Vagina (tissue), 2 donors: ENCODE measurements at places on chromosomes 6 and 20.

DNA sequence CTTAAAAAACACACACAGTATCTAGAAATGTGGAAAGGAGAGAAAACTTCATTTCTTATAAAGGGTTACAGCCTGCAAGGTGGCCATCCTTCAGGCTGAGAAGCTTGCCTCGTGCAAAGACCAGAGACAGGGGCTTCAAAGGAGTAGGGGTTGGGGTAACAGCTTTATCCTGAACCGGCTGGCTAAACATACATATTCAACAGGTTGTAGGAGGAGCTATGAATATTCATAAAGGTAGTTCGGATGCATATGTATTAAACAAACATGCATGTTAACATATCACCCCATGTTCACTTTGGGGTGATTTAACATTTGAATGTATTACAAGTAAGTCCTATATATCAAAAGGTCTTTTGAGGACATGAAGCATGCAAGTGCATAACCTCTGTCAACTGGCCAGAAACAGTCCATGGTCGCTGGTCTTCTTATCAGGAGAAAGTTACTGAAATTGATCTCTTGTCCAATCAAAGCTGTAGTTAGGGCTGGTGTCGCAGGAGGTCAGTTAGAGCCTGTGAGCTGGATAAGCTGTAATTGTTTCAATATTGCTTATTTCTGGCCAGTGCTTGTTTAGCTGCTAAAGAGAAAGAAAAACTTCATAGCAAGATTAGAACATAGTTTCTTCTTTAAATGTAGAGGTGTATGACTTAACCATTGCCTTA lies 2.3 kb upstream of the STMND1 start:
- DNase-seq: no peak

- DNase-seq: no peak
Measured at GRCh38 chr6:119201480-119201879, 123.0 kb upstream of the FAM184A start.

DNA sequence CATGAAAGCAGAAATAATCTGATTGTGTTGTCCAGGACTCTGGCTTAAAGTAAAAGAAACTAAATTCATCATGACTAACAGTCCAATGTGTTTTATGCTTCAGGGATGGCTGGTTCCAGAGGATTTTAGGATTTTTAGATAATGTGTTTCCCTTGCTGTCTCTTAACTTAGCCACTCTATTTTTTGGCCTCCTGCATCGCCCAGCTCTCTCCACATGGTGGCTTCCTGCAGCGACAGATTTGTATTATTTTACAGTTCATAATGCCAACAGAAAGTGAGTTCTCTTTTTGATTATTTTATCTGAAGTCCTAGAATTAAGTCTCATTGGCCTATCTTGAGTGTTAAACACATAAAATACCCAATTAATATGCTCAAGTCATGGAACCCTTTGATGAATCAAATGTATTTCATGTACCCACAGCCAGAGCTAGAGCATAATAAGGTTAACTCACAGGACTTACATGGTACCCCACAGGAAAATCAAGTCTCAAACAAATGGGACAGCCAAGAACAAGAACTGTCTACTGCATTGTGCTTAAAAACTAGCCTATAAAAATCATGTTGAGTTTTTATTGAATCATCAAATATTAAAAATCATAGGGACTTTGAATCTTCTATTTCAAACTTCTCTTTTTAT lies 582.5 kb downstream of the DOK5 start:
- DNase-seq: no peak

DNA sequence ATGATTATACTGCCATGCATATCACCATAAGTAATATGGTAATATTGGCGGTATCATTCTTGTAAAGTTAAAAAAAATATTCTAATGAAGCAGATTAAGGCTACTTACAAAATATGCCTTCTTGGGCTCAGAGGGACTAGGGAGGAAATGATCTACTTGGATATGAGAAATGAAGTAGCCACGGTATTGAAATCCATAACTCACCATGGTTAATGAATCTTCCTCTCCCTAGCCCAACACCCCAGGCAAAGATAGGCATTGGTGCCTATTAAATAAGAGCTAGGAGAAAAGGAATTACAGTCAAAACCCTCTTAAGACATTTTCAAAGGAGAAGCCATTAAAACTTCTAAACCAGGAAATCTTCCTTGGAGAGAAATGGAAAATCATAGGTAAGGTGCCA lies 280.5 kb downstream of the TFAP2B start:
- no peak for DNase-seq

DNA sequence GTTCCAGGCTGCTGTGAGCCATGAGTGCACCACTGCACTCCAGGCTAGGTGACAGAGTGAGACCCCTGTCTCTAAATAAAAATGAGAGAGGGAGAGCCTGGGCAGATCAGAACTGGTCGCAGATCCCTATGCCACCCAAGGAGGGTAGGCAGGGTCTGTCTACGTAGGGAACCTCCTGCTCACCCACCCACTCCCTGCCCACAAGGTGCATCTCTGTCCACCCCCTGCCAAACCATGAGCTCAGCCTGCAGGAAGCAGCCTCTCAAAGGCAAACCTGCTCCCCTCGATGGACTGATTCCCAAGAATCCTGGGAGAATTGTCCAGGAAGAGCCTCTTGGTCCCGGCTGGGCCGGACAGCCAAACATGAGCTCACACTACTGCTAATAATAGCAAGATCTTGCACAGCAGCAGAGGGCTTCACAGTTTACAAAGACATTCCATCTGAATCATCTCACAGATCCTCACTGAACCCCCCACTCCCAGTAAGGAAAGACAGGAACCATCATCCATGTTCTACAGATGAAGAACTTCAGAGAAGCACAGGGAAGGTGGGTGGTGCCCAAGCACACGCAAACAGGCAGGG lies 27.8 kb upstream of the TLDC2 start:
- DNase-seq: no peak
